ENCODE measurements at places on chromosomes 13 and 19.

DNA sequence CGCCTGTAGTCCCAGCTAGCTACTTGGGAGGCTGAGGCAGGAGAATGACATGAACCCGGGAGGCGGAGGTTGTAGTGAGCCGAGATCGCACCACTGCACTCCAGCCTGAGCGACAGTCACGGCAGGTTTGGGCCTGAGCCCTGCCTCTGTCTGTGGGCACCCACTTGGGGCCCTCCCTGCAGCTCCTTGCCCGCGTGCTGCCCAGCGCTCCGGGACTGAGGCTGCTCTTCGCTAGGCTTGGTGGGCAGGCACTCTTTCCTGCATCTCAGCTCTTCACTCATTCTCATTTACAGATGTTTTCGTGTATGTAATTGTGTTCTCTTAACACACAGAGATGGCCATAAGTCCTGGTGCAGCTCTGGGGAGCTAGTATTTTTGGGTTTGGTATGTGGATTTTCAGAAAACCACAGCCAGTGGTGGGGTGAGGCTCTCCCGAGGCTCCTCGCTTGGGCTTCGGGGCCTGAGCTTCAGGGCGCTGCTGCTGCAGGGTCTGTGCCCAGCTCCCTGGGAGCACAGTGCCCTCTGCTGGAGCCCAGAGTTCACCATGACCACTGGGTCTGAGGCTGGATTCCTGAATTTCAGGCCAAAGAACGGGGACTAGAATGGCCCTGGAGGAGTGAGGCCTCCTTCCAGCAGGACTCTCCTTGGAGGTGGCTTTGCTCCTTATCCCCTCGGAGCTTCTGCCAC lies 15.2 kb downstream of the UPF1 start:
- DNase-seq, result no peak

DNA sequence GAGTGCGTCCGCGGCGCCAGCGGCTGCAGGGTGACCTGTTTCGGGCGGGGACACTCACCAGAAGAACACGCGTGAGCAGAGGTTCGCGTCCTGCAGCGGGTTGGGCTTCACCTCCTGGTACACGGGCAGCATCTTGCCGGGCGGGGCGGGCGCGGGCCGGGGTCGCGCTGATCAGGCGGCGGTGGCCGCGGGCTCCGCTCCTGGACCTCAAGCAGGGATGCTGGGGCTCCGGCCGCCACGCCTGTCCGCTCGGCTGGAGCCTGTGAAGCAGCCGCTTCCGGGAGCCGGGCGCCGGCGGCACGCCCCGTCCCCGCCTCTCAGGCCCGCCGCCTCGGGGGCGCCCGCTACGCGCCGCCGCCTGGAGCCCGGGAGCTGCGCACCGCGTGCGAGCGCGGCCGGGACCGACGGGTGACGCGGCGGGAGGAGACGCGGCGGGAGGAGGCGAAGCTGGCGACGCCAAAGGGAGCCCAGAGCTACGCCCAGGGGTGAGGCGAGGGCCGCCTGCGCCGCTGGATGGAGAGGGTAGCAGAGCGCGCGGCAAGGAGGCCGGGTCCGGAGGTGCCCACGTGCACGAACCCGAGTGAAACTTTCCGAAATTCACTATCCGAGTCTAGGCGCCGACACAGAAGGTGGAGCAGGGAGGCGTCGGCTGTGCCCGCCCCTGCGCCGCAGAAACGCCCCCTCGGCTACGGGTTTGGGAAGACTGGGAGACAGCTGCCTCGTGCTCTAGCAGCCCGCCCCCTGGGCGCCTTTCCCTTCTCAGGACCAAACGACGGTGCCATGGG lies at the start of gene ABCC4:
Gene ABCC4, minus strand, starts transcription at position 269 of the 785 bp plus-strand sequence. Its CDS starts 137 bp downstream, at position 132.
- peak; percentile 71 for DNase-seq

GRCh38 chr13:45335397-45336024 lies 5.5 kb downstream of the TPT1 start:
- no peak for DNase-seq

- no peak for DNase-seq
Measured at GRCh38 chr13:34124666-34125306, 306.8 kb downstream of the RFC3 start.

GRCh38 chr13:68078874-68079273 lies 848.7 kb upstream of the PCDH9 start:
- DNase-seq, result no peak

- no peak for DNase-seq
Measured at GRCh38 chr13:96542986-96543385, 451.3 kb downstream of the OXGR1 start.

DNA sequence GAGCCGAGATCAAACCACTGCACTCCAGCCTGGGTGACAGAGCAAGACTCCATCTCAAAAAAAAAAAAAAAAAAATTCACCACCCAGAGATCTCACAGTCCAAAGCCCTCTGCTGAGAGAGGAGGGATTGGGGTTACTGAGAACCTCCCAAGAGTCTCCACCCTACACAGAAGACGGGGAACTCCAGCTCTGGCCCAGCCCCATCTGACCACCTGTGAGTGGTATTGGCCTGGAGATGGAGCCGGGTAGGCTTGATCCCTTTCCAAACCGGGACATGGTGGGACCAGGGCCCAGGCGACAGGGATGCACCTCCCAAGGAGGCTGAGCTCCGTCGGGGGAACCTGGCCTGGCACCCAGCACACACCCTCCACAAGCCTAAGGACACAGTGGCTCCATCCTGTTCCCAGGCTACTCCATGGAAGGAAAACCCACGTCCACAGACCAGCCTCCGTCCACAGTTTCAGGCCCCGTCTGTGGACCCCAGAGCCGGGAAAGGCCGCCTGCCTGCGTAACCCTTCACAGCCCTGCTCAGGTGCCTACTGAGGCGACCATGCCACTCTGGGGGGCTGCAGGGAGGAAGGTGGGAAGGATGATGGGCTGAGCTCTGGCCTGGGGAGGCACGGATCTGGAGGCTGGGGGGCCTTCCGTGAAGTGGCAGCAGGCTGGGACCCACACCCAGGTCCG lies 1.8 kb downstream of the TMEM259 start:
- no peak for DNase-seq

GRCh38 chr13:85236413-85236812 lies 562.8 kb downstream of the SLITRK6 start:
- no peak for DNase-seq

GRCh38 chr13:30608364-30608763 lies 9.4 kb upstream of the USPL1 start:
- DNase-seq, result no peak

GRCh38 chr19:50944795-50945194 lies 8.0 kb downstream of the KLK5 start:
- no peak for DNase-seq

DNA sequence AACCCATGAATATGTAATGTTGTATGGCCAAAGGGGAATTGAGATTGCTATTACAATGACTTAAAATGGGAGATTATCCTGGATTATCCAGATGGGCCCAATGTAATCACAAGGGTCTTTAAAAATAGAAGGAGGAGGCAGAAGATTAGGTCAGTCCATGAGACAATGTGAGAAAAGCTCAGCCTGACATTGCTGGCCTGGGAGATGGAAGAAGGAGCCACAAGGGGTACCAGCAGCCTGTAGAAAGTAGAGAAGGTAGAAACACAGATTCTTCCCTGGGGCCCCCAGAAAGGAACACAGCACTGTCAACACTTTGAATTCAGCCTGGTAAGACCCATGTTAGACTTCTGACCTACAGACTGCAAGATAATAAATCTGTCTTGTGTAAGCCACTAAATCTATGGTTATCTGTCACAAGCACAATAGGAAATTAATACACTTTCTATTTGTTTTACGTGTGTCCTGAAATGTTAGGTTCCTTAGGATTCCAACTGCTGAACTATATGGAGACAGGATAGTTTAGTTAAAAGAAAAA lies 132.9 kb upstream of the SERP2 start:
- no peak for DNase-seq

- no peak for DNase-seq
Measured at GRCh38 chr19:1104311-1105007, 665 bp downstream of the GPX4 start.

- no peak for DNase-seq
Measured at GRCh38 chr19:5953030-5953589, 24.8 kb downstream of the RANBP3 start.

- DNase-seq, result no peak
Measured at GRCh38 chr13:42899266-42899665, 92.8 kb downstream of the EPSTI1 start.

GRCh38 chr19:3431760-3432397 lies 48.4 kb downstream of the SMIM24 start:
- no peak for DNase-seq

GRCh38 chr19:55698256-55698655 lies 23.2 kb downstream of the EPN1 start:
- DNase-seq, result no peak

GRCh38 chr13:30551189-30551588 lies 66.5 kb upstream of the USPL1 start:
- no peak for DNase-seq

GRCh38 chr13:43838909-43839308 lies 40.6 kb downstream of the CCDC122 start:
- DNase-seq, result no peak

DNA sequence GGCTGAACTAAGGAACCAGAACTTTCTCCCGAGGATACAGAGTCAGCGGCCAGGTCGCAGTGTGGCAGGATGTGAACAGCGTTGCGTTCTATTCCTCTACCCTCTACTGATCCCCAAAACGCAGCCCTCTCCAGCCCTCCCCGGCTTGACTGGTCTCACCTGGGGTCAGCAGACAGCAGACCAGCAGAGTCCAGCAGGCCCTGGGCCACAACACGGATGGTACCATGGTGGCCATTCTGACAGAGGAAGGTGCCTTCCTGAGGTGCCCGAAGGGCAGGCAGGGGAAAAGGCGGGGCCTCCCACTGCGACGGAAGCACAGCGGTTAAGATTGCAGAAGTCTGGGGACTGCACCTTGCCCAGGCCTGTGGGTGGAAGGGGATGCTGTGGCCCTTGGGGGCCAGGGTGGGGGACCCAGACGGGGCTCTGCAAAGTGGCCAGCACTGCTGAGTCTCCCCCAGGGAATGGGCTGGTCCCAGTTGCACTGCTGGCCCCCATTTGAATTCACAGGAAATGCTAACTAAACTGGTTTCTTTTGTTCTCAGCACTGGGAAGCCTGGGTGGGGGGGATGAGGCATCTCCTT lies at the start of gene ICAM3:
Gene ICAM3, minus strand, starts transcription at position 245 of the 581 bp plus-strand sequence. Its CDS starts 10 bp downstream, at position 235.
- DNase-seq, result no peak

DNA sequence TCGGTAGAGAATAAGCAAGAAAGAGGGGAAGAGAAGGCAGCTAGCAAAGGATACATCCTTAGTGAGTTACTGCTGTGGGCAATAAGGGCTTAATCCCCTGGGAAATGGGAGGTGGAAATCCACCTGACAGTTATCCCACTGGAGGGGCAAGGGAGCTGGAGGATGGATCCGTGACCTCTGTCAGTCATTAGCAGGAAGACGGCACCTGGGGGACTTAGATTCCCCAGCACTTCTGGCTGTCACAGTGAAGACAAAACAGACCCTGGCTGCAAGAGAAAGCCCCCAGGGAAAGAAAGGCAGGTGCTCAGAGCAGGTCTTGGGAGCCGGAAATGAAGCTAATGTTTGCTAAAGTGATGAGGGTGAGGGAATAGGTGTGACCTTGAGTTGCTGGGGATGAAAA lies 70.4 kb upstream of the MRI1 start:
- DNase-seq, result no peak

GRCh38 chr13:49517461-49517860 lies 21.7 kb downstream of the PHF11 start:
- no peak for DNase-seq

DNA sequence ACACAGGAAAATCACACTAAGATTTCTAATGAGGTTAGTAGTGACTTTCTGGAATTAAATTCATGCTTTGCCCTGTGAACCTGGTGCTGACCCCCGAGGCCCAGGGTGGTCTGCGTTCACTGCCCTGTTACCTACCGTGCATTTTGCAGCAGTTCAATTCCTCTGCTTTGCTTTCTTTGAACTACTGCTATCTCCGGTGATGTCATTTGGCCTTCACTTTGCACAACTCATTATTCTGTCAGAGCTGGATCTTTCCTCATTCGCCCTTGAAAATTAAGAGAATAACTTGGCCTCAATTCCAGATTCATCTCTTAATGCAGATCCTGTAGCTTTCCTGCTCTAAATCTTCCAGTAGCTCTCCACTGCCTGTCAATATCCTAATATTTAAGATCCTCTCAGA lies 8.8 kb upstream of the LRRC63 start:
- no peak for DNase-seq

DNA sequence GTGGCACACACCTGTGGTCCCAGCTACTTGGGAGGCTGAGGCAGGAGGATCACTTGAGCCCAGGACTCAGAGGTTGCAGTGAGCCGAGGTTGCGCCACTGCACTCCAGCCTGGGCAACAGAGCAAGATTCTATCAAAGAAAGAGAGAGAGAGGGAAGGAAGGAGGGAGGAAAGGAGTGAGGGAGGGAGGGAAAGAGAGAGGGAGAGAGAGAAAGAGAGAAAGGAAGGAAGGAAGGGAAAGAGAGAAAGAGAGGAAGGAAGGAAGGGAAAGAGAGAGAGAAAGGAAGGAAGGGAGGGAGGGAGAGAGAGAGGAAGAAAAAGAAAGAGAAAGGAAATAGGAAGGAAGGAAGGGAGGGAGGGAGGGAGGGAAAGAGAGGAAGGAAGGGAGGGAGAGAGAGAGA lies 12.4 kb downstream of the NRTN start:
- DNase-seq, result no peak

DNA sequence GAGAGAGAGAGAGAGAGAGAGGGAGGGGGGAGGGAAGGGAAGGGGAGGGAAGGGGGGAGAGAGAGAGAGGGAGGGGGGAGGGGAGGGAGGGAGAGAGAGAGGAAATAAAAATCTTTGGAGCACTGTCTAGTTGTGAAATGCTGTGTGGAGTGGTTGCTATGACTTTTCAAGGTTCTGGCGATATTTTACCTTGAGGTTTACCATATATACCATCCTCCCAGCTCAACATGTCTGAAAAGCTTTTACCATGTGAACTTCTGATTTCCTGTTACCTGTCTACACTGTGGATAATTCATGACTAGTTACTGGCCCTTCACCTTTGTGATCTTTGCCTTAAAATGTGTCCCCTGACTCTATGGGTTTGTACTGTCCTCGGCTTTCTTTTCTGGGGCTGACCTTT lies 38.2 kb downstream of the SERP2 start:
- DNase-seq, result no peak

All from CMK (cell line).